Panc1 (cell line): ENCODE measurements at places on chromosomes 16 and 17.
A peak's percentile ranks its signal among the peaks of the same experiment; 100 is the strongest.

- no peak for DNase-seq
Measured at GRCh38 chr16:24849641-24850040, 3.9 kb downstream of the SLC5A11 start.

DNA sequence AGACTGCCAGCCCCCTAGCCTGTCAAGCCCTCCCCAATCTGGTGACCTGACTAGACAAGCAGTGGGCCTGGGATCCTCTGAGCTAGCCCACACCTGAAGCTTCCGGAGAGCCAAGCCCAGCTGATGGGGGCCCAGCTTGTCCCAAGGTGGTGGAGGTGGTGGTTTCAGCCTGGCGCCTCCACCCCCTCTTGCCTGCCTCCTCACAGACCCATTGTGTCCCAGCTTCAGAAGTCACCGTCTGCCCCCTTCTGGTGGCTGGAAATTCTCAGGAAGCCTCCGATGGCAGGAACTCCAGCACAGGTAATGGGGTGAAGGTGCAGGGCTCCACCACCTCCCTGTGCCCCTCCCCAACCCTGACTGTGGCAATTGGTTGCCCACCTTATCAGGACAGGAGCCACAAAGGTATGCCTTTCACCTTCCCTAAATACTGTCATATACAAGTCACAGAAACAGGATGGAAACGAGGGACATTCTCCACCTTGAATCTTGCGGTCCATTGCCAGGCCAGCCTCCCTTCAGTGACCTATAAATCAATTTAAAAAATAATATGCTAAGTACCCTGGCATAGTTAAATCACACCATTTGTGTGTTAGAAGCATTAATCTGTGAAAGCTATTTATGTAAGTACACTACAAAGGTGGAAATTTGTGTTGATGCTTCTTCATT, 66.0 kb upstream of the ZNF423 start:
- DNase-seq, result peak; percentile 1

DNA sequence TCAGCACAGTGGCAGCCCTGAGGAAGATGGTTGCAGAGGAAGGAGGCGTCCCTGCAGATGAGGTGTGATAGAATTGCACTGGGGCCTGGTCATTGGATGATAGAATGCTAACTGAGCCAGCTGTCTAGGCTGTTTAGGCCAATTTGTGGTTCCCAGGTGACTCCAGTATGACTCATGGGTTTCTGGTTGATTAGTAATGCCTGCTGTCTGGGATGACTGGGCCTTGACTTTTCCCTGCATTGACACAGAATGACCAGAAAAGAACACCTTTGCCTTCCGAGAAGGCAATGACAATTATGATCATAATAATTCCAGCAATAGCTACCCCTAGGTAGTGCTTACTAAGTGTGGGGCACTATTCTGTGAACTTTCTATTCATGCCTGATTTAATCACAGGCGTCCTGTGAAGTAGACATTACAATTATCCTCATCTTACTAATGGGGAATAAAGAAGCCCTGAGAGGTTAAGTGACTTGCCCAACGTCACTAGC, 31.5 kb downstream of the USP43 start:
- DNase-seq, result peak; percentile 92

DNA sequence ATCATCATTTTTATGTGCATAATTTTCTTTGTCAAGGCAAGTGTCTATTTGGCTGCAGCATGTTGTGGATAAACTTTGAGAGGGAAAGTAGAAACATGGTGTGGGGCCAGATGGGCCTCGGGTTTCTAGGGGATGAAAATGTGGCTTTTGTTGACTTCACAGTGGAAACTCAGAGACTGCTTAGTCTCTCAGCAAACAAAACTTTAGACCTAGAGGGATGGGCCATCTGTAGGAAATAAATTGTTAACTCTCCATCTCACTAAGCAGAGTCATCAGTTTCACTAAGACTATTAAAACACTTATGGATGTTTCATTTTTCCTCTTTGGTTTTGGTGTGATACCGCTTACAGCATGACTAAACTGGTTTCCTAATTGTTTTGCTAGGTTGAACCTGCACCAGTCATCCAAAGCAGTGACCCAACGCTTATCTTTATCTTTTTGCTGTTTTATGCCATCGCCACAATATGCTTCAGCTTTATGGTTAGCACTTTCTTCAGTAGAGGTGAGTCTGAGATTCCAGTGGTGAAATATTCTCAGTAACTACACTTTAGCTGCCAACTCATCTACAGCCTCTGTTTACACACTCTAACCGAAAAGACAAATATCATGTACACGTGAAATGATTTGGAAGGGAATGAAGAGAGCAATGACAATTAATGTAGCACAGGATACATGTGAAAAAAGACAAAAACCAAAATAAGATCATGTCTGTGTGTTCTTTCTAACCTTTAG, 60.6 kb upstream of the CRYM start:
- no peak for DNase-seq

- DNase-seq, result peak; percentile 32
Measured at GRCh38 chr16:3027983-3028715, 4.3 kb downstream of the THOC6 start.

DNA sequence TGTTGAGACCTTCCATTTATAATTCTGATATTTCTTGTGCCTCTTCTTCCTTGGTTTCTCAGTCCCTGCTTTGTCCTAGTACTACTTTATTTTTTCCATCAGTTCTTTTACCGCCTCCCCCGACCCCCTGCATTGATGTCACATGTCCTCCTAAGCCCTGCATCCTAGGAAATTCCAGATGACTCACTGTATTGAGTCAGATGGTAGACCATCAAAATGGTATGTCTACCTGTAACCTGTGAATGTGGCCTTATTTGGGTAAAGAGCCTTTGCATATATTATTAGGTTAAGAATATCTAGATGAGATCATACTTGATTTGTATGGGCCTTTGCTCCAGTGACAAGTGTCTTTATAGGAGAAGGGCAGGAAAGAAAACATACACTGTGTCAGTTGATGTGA, 515.3 kb upstream of the CA10 start:
- DNase-seq, result no peak

- DNase-seq, result no peak
Measured at GRCh38 chr17:38425744-38426143, 2.5 kb upstream of the ARHGAP23 start.

DNA sequence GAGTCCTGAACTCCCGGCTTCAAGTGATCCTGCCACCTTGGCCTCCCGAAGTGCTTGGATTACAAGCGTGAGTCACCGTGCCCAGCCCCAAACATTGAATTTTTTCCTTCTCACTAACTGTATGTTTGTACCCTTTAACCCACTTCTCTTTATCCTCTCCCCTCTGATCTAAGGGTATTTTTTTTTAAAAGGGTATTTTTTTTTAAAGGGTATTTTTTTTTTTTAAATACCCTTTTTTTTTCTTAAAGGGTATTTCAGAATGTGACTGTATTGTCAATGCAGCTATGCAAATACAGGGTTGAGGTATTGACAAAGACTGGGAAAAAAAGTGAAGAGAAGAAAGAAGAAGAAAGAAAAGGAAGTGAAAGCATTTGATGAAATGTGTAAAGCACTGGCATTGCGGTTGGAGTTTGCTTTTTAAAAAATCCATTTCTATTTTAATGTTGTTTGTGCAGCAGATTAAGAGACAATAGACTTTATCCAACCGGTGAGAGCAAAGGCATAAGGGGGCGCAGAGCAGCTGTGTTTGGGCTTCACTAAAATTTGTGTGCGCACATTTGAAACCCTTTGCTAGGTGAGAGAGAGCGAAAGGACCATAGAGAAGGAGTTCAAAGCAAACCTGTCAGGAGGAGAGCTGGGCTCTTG, 42.4 kb downstream of the SYT17 start:
- DNase-seq, result no peak

DNA sequence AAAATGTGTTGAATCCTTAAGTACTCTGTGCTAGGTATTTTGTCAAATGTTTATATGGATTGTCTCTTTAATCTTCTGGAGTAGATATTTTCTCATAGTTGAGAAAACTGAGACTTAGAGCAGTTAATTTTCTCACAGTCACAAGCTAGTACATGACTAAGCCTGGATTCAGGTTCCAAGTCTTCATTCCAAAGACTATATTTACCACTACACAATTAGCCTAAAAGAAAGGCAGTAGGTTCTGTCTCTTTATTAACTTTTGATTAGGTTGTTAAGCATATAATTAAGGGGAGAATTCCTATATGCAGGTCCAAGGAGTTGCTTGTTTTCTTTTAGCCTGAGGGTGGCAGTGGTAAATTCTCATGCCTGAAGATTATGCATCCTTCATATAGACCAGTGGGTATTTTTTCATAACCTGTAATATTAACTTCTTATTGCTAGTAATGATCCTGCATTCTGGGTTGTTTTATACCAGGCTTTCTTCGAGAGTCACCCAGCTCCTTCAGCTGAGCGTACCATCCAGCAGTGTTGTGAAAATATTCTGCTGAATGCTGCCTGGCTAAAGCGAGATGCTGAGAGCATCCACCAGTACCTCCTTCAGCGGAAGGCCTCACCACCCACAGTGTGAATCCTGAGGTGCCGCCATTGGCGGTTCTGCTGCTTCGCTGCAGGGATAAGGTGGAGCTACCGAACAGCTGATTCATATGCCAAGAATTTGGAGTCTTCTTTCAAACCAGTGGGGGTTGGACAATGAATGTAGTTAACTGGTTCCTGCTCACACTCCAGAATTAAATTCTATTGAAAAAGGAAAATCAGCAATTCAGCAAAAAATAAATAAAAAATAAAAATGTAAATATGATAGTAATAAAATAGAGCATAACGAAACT, 28.2 kb upstream of the KPNB1 start:
- DNase-seq, result peak; percentile 63

DNA sequence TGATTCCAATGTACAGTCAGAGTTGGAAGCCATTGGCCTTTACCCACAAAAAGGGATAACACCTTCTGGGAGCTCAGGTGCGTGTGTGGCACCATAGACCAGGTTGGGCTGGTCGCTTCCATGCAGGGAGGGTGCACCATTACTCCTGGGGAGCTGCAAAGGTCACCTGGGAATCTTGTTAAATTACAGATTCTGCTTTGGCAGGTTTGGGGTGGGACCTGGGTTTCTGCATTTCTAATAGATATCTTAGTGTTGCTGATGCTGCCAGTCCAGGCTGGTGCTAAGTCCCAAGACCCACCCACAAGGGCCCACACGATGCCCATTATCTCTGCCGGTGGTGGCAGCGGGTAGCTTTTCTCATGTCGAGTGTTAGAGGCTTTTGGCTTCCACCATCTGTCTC, 148.3 kb upstream of the CACNG5 start:
- DNase-seq, result no peak

DNA sequence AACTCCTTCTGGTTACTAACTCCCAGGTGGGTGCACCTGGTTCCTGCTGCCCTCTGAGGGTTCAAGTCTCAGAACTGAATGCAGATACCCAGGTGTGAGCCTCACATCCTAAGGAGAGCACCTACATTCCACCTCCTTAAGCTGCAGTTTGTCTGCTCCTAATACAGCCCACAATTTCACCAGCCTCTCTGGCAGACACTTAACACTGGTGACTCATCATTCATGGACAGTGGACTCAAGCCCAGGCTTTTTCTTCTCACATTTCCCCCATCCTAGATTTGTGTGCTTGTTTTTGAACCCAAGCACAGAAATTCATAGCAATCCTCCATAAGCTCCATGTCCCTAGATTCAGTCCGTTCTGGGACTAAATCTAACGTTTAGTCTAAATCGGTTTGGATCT, 7.0 kb upstream of the MAF start:
- no peak for DNase-seq

GRCh38 chr17:45277992-45278391, 16.1 kb upstream of the SPATA32 start:
- no peak for DNase-seq

GRCh38 chr17:47295037-47295873, 28.5 kb upstream of the EFCAB13 start:
- DNase-seq, result no peak

DNA sequence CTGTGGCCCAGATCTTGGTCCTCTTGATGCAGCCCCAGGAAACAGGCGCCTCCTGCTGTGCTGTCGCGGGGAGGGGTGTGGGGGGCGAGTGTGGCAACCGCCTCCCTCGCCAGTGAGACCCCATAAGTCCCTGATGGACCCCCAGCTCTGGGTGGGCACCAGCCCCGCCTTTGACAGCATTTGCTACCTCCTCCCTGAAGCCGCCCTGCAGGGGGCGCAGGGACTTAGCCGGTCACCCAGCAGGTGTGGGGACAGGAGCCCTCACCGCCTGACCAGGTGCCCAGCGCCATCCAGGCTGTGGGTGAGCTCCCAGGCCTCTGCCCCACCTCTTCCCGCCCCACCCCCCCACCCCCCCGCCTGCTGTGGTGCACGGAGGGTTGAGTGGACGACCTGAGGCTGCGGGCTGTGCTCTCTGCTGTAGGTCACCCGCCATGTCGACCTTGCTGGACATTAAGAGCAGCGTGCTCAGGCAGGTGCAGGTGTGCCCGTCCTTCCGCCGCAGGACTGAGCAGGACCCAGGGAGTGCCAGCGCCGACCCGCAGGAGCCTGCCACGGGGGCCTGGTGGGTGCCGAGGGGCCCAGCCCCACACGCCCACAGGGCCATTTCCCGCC, 4.8 kb downstream of the BAIAP3 start:
- DNase-seq, result no peak

GRCh38 chr17:7444682-7445618, at the start of gene CHRNB1:
Gene CHRNB1 (plus strand): TSS chr17:7445061. CDS start chr17:7445128, 67 bp downstream.
- no peak for DNase-seq

GRCh38 chr17:36063786-36064541, at the start of gene CCL18:
Gene CCL18 (plus strand): TSS chr17:36064272. CDS start chr17:36064343, 71 bp downstream.
- no peak for DNase-seq

DNA sequence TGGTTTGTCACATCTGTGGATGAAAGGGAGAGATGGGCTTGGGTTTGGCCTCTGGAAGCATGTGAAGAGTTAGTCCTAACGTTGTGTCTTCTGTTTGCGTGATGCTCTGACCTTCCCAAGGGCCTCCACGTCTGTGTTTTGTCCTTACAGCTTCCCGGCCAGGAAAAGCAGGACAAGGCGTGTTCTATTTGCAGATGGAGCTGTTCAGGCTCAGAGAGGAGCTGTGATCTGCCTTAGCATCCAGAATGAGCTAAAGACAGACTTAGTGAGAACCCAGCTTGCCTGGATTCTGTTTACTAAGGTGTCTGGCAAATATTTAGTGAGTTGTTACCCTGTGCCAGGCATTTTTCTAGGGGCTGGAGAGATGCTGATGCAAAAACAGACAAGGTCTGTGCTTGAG, 282.1 kb downstream of the CBLN1 start:
- DNase-seq, result no peak
